Melanocyte of skin (primary cell): ENCODE measurements at places on chromosomes 4 and X. TPM values are rescaled to one million over a fixed set of nuclear protein-coding genes. Genes with fewer than 3 reads are reported as not detected.

Gene FGFBP2
- total RNA-seq = 0.67 and 2.2 TPM in 2 replicates

Gene SAT1
- 823 and 841 TPM in 2 replicates for total RNA-seq

Gene CITED1
- 4.3 and 5.3 TPM in 2 replicates for total RNA-seq

Gene ENPEP
- not detected in 2 replicates for total RNA-seq

Gene TMEM144
- total RNA-seq = 8.3 and 11.6 TPM in 2 replicates

Gene CENPE
- 21.6 and 25.4 TPM in 2 replicates for total RNA-seq

Gene TREX2
- total RNA-seq = 1.3 and 3.4 TPM in 2 replicates

Gene FOXR2
- not detected in 2 replicates for total RNA-seq

Gene MID1
- 31.3 and 75.2 TPM in 2 replicates for total RNA-seq

Gene LARP1B
- total RNA-seq = 11.7 and 16.3 TPM in 2 replicates

Gene TAB3
- total RNA-seq = 14.7 and 20.4 TPM in 2 replicates

Gene DRP2
- total RNA-seq = 0.31 and 0.33 TPM in 2 replicates

Gene THAP9
- total RNA-seq = 5.0 and 5.4 TPM in 2 replicates

Gene AR
- total RNA-seq = 0.34 and 2.2 TPM in 2 replicates

Gene ADGRG2
- total RNA-seq = under 0.01 TPM in 1 of 2 replicates, not detected in the other

Gene STATH
- total RNA-seq = not detected in 2 replicates

Gene CSN2
- not detected in 2 replicates for total RNA-seq

Gene ARX
- not detected in 2 replicates for total RNA-seq

Gene CCDC149
- 6.9 and 9.1 TPM in 2 replicates for total RNA-seq

Gene UGT2B11
- not detected in 2 replicates for total RNA-seq

Gene TNIP3
- under 0.01 and 0.69 TPM in 2 replicates for total RNA-seq

Gene BRCC3
- total RNA-seq = 11.7 and 23.3 TPM in 2 replicates
